ENCODE measurements at places on chromosomes 16 and 17.
A peak's percentile ranks its signal among the peaks of the same experiment; 100 is the strongest.

DNA sequence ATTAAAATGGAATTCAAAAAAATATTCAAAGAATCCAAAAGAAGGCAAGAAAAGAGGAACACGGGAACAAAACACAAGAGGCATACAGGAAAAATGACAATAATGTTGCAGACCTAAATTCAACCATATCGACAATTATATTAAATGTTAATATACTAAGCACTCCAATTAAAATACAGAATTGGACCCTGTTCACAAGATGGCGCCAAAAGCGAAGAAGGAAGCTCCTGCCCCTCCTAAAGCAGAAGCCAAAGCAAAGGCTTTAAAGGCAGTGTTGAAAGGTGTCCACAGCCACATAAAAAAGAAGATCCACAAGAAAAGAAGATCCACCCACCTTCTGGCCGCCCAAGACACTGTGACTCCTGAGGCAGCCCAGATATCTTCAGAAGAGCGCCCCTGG is 6.3 kb upstream of the XAF1 start:
- no peak for DNase-seq

GRCh38 chr16:23832882-23833281 is 2.9 kb upstream of the PRKCB start:
- no peak for DNase-seq

- DNase-seq = peak; percentile 20
Measured at GRCh38 chr17:36148559-36149295, 27.7 kb downstream of the TBC1D3B start.

GRCh38 chr16:25118851-25119578 is 7.5 kb downstream of the LCMT1 start:
- no peak for DNase-seq

- DNase-seq = no peak
Measured at GRCh38 chr16:78375055-78375679, 275.7 kb downstream of the WWOX start.

- peak; percentile 47 for DNase-seq
Measured at GRCh38 chr17:40322358-40323315, 13.7 kb downstream of the RARA start.

DNA sequence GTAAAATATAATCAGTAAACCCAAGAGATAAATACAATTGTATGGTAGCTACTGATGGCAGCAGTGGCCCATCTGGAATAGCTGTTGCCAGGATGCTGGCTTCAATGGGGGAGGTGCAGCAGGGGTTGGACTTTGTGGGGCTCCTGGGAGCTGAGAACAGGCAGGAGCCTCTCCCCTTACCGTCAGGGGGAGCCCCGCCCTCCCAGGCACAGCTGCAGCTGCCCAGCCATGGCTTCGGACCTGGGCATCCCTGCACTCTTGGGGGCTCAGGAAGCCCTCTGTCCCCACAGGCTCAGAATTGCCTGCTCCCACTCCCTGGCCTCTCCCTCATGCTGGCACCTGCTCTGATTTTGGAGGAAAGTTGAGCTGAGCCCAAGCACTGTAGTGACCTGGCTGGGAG is 741.1 kb downstream of the CDH11 start:
- no peak for DNase-seq

GRCh38 chr16:68400924-68401460 is 47.3 kb downstream of the SMPD3 start:
- DNase-seq = no peak

DNA sequence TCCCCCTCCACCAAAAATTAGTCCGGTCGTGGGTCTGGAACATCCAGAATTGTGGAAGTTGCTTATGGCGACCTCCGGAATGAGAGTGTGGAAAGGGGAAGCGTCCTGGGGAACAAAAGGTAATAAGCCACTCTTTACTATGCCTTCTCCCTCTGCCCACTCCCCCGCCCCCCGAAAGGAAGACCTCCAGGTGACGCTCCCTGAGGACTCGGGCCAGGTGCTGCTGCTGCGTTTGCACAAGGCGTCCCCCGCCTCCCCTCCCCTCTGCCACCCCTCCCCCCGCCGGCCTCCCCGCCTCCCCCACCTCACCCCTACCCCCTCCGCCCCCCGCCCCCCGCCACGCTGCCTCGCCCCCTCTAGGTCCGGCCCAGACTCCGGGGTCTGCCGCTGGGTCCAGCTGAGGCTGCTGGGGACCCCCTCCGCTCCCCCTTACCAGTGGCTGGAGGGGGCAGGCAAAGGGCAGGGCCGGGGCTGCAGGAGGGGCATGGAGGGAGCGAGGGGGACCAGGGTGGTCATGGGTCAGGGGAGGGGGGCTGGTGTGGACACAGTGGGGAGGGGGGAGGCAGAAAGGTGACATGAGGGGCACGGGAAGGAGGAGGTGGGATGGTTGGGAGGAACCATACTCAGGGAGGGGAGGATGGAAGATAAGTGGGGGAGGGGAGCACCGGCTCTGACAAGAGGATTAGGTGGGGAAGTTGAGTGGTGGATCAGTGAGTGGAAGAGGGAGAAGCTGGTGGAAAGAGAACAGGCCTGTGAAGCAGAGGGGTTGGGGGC is 23.6 kb downstream of the ALOX12B start:
- DNase-seq = no peak

DNA sequence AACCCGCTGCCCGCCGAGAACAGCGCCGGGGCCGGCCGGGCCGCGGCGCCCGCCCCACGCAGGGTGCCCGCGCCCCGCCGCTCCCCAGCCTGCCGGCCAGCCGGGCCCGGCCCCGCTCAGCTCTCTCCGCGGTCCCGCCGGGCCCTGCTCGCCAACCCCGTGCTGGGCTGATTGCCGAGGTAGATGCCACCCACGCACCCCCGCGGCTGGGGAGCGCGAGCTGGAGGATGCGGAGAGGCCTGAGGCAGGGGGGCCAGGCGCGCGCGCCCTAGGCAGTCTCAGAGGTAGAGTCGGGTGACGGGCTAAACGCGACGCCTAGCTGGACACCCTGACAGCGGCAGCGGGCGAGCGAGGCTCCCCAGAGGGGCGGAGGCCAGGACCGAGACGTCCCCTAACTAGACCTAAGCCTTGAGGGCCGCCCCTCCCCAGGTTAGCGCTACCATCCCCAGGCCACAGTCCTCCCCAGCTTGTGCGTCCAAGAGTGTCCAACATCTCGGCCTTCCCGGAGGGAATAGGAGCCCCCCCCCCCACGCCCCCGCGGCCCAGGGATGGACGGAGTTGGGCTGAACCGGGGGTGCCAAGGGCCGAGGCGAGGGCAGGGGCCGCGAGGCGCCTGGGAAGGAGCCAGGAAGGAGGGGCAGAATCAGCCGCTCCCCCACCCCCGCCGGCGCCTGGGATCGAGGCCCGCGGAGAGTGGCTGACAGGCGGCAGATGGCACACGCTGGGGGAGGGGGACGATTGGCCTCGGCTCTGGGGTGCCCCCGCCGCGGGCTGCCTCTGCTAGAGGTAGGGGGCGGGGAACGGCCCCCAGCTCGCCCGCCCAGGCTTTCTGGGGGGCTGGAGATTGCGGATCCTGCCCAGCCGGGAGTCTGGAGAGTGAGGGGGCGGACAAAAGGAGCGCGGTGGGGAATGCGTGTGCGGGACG is 2.5 kb upstream of the ZNF423 start:
- DNase-seq = no peak

- DNase-seq = no peak
Measured at GRCh38 chr16:6247775-6248174, 1084.9 kb upstream of the RBFOX1 start.

DNA sequence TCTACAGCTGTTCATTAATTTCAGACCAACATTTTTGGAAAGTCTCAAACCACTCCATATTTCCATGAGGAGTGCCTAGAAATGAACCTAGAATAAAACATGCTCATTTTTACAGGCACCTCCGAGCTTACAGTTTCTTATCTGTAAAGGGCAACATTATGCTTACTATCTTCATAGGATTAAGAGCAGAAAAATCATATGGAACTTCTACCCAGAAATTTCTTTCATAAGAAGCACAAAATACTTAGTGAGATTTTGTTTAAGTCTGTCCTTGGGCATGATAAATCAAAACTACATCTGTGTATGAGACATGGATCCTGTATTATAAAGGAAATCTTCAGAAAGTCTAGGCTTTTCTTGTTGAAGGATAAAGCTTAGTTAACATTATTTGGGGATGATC is 187.4 kb downstream of the CA10 start:
- no peak for DNase-seq

- no peak for DNase-seq
Measured at GRCh38 chr17:32297424-32297823, 31.8 kb downstream of the RHBDL3 start.

DNA sequence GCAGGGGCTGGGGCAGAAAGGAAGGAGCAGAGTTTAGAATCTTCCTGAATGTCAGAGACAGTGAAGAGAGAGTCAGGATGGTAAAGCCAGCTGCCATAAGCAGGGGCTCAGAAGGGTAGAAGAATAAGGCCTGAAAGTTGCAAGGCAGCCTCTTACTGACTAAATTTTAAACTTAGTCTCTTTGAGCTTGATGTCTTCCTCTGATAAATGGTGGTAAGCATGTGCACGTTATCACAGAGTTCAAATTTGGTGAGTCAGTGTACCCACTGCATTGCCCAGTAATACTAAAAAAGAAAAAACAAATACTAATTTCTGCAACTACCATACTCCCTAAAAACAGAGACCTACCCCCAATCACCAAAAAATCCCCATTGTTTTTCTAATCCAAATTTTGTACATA is 45.2 kb downstream of the SIAH1 start:
- no peak for DNase-seq

- no peak for DNase-seq
Measured at GRCh38 chr17:350706-351448, 1.7 kb downstream of the RPH3AL start.

GRCh38 chr16:50667497-50668367 is 13.4 kb downstream of the SNX20 start:
- no peak for DNase-seq

DNA sequence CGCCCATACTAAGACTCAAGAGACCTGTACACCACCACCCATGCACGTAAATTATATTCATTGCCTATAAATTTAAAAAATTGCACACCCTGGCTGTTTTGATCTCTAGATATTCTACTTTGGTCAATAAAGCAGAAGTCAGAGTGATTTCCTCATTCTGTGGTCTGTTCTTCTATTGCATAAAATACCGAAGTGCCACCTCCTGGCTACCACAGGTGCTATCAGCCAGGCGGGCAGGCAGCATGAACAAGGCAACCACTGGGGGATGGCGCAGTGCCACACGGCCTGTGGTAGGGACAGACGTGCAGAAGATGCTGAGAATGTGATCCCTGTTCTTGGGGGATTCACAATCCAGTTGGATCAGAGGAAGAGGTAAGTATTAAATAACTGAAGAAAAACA is 122.3 kb downstream of the CDK5R1 start:
- peak; percentile 24 for DNase-seq

DNA sequence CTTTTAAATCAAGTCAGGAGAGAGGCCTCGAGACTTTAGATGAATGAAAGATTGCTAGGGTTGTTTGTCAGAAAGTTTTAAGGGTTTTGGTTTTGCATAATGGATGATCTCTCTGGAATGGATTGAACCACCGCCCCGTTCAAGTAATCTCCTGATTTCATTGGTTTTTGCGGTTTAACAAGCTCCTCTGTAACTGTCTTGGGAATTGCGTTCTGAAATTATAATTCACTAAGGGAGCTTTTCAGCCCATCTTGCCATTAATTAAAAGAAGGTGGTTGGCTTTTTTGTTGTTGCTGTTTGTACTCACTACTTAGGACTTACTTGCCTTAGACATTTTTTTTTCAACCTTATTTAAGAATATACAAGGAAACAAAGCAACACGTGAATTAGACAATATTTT is 8.8 kb downstream of the HS3ST4 start:
- no peak for DNase-seq

GRCh38 chr16:24953721-24954120 is 61.4 kb downstream of the ARHGAP17 start:
- DNase-seq = no peak

- no peak for DNase-seq
Measured at GRCh38 chr17:51709694-51710633, 448.6 kb downstream of the CA10 start.

DNA sequence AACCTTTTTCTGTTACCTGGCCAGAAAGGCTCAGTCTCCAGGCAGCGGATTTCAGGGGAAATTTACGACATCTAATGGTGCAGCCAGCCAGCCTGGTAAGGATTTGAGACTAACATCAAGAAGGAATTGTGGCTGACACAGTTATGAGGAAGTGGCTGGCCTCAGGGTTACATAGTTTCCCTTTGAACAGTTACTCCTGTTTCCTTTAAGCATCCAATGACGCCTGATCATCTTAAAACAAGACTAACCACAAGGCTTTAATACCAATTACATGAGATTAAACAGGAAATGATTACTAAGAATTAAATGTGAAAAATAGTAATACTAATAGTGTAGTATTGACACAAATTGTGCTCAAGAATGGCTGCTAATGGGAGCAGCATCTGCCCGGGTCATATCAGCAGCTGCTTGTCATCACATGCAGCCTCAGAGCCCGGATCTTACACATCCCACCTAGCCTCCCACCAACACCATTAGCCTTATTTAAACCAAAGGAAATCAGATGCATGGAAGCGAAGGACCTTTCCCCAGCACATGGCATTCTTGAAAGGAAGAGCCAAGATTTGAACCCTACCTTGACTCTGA is 431.8 kb downstream of the PMP22 start:
- DNase-seq = no peak

DNA sequence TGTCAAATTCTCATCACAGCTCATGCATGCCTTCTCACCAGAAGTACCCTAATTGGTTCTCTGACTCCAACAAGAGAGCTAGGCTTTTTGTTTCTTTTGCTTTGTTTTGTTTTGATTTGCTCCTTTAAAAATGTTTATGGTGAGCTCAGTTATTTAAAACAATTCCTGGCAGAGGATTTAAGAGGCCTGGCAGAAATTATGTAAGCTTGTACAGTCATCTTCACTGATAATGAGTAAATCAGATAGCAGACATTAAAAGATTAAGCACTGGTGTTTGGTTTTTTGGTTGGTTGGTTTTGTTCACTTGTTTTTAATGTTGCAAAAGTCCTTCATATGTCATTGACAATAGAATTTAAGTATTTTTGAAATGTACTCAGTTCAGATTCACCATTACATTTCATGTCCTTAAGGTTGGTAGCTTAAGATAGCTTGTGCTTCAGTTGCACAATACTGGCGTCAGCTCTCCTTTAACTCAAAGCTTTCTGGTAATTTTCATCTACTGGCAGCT is 378.9 kb downstream of the CDH13 start:
- DNase-seq = no peak
